ENCODE measurements at places on chromosomes 5 and 9. TPM values are rescaled to one million over a fixed set of nuclear protein-coding genes. Genes with fewer than 3 reads are reported as not detected.

The SLC46A2 gene
- 0.50 TPM for total RNA-seq

The CATSPER3 gene
- total RNA-seq: 0.81 TPM

DNA sequence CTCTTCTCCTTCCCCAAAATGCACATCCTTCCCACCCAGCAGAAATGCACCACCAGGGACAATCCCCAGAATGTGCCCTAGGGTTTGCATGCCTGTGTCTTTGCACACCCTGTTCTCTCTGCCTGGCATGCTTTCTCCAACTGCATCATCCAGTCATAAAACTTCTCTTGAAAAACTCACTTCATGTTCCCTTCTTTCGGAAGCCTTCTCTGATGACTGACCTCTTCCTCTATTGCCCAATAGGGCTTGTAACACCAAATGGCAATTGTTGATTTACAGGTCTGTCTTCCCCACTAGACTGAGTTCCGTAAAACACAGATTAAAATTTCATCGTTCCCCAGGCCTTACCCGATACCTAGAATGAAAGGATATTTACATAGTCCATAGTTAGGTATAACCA is 83.1 kb upstream of the SPOCK1 start:
- H3K4me1 ChIP-seq: no peaks in the 10 kb centered on the region
- H3K4me3 ChIP-seq: no peak overlapping the region
- H3K27ac ChIP-seq: no peak overlapping the region
- H3K36me3 ChIP-seq: no peaks in the 10 kb centered on the region
- no peaks in the 10 kb centered on the region for H3K27me3 ChIP-seq

DNA sequence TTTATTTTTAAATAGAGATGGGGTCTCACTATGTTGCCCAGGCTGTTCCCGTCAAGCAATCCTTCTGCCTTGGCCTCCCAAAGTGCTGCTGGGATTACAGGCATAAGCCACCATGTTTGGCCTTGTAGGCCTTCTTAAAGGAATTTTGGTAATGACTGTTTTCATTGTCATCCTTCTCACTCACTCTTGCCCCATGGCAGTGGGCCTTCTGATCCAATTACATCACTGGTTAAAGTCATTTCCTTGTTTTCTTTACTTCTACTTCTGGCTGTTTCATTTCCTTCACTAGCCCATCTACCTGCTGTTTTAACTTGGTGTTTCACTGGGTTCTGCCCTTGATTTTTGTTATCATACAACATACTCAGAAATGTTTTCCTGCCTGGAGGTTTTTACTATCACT is 20.1 kb upstream of the NIM1K start:
- H3K27ac ChIP-seq: no peak overlapping the region
- H3K4me1 ChIP-seq: no peaks in the 10 kb centered on the region
- peaks cover 18% of the 10 kb centered on the region for H3K36me3 ChIP-seq
- DNase-seq: no peak
- H3K4me3 ChIP-seq: no peak overlapping the region

DNA sequence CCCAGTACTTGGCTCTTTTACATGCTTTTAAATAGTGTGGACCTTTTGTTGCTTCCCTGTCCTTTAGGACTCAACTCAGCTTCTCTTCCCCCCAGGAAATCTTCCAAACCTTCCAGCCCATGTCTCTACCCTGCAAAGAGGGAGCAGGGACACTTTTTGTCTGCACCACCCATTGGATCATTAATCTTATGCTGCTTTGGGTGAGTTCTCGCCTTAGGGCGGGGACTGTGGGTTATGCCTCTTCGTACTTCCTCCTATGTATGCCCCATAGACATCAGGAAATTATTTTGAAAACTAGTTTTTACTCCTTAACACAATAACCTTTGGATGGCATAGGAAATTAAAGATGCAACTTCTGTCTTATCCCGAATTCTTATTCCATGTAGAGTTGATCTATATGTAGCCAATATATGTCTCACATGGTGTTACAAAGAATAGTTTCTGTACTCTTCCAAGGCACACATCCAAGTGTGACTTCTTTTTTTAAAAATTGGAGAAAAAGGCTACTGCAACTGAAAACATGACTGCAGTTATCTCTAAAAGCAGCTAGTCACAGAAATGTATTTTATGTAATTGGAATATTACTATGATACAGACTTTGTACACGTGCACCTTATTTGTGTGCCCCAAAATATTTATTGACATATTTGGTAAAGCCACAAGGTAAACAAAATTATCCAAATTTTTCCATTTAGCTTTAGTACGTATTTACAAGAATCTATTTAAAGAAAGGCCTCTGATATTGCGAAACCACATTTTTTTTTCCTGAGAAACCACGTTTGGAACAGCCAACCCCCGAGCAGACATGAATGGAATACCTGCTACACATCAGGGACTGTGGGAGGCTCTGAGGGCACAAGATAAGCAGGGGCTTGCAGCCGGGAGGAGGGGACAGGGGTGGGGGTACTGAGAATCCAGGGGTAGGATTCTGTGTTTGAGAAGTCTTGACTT is 133.6 kb downstream of the WDR41 start:
- no peak for DNase-seq
- no peak overlapping the region for H3K27ac ChIP-seq
- no peak overlapping the region for H3K4me3 ChIP-seq
- peaks cover 32% of the 10 kb centered on the region for H3K4me1 ChIP-seq
- no peaks in the 10 kb centered on the region for H3K27me3 ChIP-seq
- H3K36me3 ChIP-seq: no peaks in the 10 kb centered on the region
